ENCODE measurements at places on chromosomes 1 and 21.
A peak's percentile ranks its signal among the peaks of the same experiment; 100 is the strongest.

- peak; percentile 77 for DNase-seq
Measured at GRCh38 chr21:26982767-26983166, 15.9 kb upstream of the ADAMTS5 start.

DNA sequence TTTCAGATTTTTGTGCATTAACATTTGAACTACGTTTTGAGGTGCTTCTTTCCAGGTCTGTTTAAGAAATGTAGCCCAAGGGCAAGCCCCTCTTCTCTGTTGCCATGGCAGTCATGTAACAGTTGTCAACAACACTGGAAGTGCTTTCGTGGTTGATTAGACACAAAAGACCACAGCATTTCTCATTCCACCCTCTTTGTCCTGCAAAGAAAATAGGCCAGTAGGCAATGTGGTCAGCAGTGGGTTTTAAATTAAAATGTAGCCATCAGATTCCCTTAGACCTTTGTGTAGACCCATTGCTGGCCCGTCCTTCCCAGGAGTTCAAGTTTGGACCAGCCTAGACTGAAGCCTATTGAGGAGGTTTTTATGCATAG, 35.4 kb downstream of the VANGL1 start:
- no peak for DNase-seq

- DNase-seq, result no peak
Measured at GRCh38 chr21:45043541-45044020, 30.8 kb upstream of the ADARB1 start.

DNA sequence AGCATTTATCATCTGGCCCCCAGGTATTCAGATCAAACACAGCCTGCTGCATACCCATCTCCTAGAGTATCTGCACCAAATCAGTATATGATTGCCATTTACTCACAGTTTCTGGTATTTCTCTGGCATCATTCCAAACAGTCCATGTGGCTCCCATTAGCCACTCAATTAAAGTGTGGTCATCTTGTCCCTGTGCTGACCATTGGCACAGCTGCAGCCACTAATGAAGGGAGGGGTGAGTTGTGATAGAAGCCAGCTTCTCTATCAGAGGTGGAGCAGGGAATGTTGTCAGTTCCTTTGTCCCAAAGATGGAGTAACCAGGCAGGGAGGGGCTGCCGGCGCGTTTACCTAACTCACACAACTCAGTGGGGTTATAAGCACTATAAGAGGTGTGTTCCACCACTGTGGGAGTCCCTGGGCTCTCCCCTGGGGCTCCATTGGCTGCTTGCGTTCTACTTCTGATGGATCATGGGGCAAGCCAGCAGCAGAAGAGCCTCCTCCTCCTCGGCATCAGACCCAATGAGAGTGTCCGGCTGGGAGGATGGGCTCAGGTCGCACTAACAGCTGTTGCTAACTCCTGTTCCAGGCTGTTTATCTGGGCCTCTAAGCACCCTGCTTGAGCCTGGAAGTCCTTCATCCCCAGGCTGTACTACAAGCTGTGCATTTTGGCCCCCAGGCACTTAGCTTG, 108.6 kb downstream of the GDAP2 start:
- peak; percentile 42 for DNase-seq

GRCh38 chr1:91787919-91788318, 98.0 kb downstream of the TGFBR3 start:
- no peak for DNase-seq

DNA sequence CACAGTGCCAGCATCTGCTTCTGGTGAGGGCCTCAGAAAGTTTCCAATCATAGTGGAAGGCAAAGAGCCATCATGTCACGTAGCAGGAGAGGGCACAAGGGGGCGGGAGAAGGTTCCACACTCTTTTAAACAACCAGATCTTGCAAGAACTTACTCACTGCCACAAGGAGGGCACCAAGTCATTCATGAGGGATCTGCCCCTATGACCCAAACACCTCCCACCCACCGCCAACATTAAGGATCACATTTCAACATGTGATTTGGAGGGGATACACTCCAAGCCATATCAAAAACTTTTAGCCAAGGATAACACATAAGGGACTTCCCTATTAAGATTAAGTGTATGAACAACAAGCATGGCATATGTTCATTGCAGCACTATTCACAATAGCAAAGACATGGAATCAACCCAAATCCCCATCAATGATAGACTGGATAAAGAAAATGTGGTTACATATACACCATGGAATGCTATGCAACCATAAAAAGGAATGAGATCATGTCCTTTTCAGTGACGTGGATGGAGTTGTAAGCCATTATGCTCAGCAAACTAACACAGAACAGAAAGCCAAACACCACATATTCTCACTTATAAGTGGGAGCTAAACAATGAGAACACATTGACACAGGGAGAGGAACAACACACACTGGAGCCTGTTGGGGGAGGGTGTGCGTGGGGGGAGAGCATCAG, 19.9 kb upstream of the SLC35F3 start:
- DNase-seq, result peak; percentile 60

DNA sequence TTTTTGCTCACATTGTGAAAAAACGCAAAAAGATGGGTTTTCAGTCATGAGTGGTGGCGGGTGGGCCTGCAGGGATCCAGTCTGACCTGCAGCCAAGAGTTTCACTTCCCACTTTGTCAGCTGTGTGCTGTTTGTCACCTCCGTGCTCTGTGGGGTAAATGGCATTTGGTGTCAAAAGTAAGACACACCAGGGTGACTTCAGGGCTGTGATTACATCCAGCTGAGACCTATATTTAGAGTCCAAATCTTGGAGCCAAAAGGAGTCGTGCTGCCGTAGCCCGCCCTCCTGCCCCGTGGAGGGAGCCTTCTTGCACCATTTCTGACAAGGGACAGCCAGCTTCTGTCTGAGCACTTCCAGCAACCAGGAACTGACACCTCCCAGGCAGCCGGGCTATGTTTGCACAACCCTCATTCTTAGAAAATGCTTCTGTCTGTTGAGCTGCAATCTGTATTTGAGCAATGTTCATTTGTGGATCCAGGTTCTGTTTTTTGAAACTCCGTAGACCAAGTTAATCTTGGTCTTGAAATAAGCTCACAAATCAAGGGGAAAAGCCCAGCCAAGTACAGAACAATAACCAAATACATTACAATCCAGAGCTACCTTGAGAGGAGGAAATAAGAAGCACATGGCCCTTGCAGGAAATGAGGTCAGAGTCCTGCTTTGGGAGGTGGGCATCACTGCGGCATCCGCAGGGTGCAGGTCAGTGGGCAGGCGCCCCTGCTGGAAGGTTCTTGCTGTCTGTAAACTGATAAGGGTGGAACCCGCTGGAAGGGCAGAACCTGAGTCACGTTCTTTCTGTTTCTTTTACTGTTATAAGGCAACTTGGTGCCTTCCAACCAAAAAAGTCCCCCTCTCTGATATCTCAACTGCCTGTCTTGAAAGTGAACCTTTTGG, 14.4 kb downstream of the ABCG1 start:
- DNase-seq, result peak; percentile 28
